Spleen (tissue), 13 donors: ENCODE measurements at places on chromosomes 6 and 20. TPM values are rescaled to one million over a fixed set of nuclear protein-coding genes. Genes with fewer than 3 reads are reported as not detected.
A peak's percentile ranks its signal among the peaks of the same experiment; 100 is the strongest.

BPIFB2 gene
- not detected for polyA plus RNA-seq

HLA-DRB1 gene
- polyA plus RNA-seq, result 729 TPM

GGT7 gene
- 5.7 TPM for polyA plus RNA-seq

DNA sequence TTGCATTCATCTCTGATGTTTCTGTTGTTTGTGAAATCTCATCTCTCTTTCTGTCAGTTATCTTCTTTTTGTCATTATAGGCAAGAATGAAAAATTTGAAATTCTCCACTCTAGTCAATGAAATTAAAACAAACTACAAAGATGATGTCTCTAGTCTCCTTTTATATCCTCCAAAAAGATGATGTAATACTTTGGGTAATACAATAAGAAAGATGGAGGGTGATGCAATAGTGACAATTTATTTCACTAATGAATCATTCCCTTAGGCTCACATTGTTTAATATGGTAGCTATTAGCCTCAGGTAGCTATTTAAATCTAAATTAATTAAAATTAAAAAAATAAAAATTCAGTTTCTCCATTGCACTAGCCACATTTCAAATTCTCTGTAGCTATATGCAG, 145.4 kb downstream of the UST start:
- H3K4me3 ChIP-seq, result no peak overlapping the region
- no peak for DNase-seq
- H3K27me3 ChIP-seq, result no peaks in the 10 kb centered on the region

SCGN gene
- not detected for polyA plus RNA-seq

RTEL1 gene
- polyA plus RNA-seq, result 23.1 TPM

- no peak overlapping the region for H3K4me3 ChIP-seq
- no peak for DNase-seq
- no peaks in the 10 kb centered on the region for H3K36me3 ChIP-seq
- H3K27ac ChIP-seq, result no peak overlapping the region
- H3K4me1 ChIP-seq, result no peaks in the 10 kb centered on the region
These were observed 267.8 kb downstream of the ERMARD start for GRCh38 chr6:170018936-170019817.

BEND3 gene
- polyA plus RNA-seq, result 0.83 TPM

- no peak overlapping the region for H3K4me3 ChIP-seq
- H3K27ac ChIP-seq, result no peak overlapping the region
- DNase-seq, result no peak
- H3K27me3 ChIP-seq, result no peaks in the 10 kb centered on the region
- H3K4me1 ChIP-seq, result peaks cover 99% of the 10 kb centered on the region
These were observed 9.9 kb downstream of the ATXN1 start for GRCh38 chr6:16751251-16751946.

SAMD3 gene
- 3.0 TPM for polyA plus RNA-seq

- no peak overlapping the region for H3K27ac ChIP-seq
- H3K4me1 ChIP-seq, result no peaks in the 10 kb centered on the region
- H3K36me3 ChIP-seq, result no peaks in the 10 kb centered on the region
- DNase-seq, result no peak
These were observed 114.7 kb upstream of the BEND3 start for GRCh38 chr6:107230024-107230423.

DNA sequence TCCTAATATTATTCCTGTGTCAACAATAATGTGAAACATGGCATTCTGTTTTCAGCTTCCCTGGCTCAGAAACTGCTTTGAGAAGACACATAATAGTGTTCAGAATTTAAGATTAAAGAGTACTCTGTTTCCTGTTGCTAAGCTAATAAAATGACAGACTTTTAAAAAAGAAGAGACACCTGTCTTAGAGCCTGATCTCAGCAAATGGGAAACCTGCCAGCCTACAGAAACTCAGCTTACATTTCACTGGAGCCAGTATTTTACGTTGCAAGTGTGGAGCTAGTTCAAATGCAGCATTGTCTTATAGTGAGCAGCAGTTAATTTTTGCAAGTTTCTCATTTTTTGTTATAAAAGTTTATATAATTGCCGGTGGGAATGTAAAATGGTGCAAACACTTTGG, 28.8 kb downstream of the KIZ start:
- no peak overlapping the region for H3K4me3 ChIP-seq
- no peak overlapping the region for H3K27ac ChIP-seq
- no peaks in the 10 kb centered on the region for H3K27me3 ChIP-seq
- no peaks in the 10 kb centered on the region for H3K4me1 ChIP-seq

GRCh38 chr20:38202153-38202981, 37.3 kb upstream of the TGM2 start:
- peak; percentile 37 for DNase-seq
- H3K27me3 ChIP-seq, result no peaks in the 10 kb centered on the region
- H3K4me3 ChIP-seq, result no peak overlapping the region
- H3K27ac ChIP-seq, result no peak overlapping the region

DNA sequence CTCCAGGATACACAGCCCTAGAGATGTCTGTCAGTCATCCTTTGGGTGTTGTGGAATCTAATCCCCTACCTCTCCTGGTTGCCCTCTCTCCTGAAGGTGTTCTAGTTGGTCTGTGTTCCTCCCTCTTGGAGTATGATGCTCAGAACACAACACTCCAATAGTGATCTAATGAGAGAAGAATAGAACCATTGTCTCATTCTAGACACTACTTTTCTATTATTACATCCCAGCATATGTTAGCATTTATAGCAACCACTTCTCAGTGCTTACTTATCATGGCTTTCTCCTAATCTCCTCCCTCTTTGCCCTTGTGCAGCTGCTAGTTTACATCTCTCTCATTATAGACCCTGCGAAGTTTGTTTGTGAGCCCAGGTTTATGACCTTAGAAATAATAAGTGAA, 109.0 kb downstream of the UNC5CL start:
- H3K36me3 ChIP-seq, result no peaks in the 10 kb centered on the region
- no peak overlapping the region for H3K4me3 ChIP-seq
- DNase-seq, result no peak
- no peak overlapping the region for H3K27ac ChIP-seq

CDSN gene
- not detected for polyA plus RNA-seq

DNA sequence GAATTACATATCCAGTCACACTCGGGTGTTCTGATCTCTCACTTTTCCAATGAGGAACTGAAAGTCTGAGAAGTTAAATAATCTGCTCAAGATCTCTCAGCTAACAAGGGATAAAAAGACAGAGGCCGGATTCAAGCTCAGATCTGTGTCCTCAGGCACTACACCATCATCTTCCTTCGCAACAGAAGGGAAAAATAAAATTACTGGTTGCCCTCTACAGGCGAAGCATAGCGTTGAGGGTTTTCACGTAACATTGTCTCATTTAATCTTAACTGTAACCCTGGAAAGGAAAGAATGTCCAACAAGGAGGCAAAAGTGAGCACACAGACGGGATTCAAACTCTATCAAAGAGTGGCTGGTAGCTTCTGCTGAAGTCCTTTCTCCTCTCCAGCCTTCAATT, 67.8 kb upstream of the ANKEF1 start:
- H3K27me3 ChIP-seq, result no peaks in the 10 kb centered on the region
- no peak overlapping the region for H3K4me3 ChIP-seq
- no peak overlapping the region for H3K27ac ChIP-seq
- DNase-seq, result no peak
- H3K36me3 ChIP-seq, result no peaks in the 10 kb centered on the region
- no peaks in the 10 kb centered on the region for H3K4me1 ChIP-seq

GRCh38 chr6:128505603-128506002, 14.8 kb downstream of the PTPRK start:
- H3K27ac ChIP-seq, result no peak overlapping the region
- no peaks in the 10 kb centered on the region for H3K4me1 ChIP-seq
- H3K27me3 ChIP-seq, result no peaks in the 10 kb centered on the region

DNA sequence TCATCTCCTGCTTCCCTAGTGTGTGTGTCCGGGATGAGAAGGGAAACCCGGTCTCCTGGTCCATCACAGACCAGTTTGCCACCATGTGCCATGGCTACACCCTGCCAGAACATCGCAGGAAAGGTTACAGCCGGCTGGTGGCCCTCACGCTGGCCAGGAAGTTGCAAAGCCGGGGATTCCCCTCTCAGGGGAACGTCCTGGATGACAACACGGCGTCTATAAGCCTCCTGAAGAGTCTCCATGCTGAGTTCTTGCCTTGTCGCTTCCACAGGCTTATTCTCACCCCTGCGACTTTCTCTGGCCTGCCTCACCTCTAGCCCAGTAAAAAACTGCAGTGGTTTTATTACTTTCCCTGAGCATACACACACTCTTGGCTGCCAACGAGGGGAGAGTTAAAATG, 23.9 kb upstream of the C6orf141 start:
- H3K27ac ChIP-seq, result no peak overlapping the region
- no peak for DNase-seq
- H3K27me3 ChIP-seq, result no peaks in the 10 kb centered on the region
- no peaks in the 10 kb centered on the region for H3K36me3 ChIP-seq

DNA sequence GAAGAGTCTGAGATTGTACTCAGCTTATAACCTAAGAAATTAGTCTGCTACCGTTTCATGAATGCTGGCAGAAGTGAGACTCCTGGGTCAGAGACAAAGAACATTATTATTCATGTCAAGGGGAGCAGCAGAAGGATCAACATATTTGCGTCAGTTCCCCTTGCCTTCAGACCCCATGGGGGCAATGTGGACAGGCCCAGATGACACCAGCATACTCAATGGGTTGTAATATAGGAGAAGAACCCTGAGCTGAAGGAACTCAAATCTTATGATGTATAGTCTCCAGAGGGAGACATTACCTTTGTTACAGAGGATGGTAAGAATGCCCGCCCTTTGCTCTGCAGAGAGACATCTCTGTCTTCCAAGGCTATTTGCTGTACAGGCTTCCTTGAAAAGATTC, 384.4 kb downstream of the EPM2A start:
- H3K36me3 ChIP-seq, result no peaks in the 10 kb centered on the region
- H3K4me3 ChIP-seq, result no peak overlapping the region
- H3K4me1 ChIP-seq, result no peaks in the 10 kb centered on the region

DNA sequence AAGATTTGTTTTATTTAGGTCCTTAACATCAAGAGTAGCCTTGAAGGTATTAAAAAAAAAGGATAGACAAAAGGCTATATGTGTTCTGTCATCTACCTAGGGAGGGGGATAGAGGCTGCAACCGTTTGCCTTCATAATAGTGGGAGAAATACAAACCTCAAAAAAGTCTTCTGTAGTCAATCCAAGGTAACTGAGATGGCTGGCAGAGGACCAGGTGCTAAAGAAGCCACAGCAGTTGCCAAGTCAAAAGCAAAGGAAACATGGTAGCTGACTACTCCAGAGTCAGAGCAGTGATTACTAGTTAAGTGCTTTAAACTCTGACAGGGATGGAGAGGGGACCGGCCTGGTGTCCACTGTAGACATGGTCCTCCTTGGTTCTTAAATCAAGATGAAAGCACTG, 249.4 kb downstream of the PTPRK start:
- no peaks in the 10 kb centered on the region for H3K27me3 ChIP-seq
- no peak overlapping the region for H3K4me3 ChIP-seq
- no peak for DNase-seq
- no peak overlapping the region for H3K27ac ChIP-seq

DNA sequence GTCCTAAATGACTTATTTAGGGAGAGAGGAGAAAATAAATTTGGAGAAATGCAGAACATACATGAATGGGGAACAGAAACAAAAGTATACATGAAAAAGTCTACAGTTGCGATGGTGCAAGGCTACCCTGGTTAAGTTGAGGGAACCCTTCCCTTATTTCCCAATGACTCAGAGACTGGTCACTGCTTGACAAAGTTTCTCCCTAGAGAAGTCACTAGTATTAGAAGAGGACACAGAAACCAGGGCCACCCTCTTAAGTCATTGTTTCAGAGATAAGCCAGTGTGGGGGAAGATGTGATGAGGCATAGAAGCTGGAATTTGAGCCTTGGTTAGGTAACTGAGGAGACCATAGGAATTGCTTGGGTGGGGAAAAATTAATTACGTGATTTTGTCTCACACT, 24.4 kb upstream of the EDN1 start:
- no peaks in the 10 kb centered on the region for H3K4me1 ChIP-seq
- no peak overlapping the region for H3K27ac ChIP-seq
- H3K4me3 ChIP-seq, result no peak overlapping the region
- H3K36me3 ChIP-seq, result no peaks in the 10 kb centered on the region

GRCh38 chr6:14001329-14002012, 76.7 kb downstream of the RNF182 start:
- no peaks in the 10 kb centered on the region for H3K4me1 ChIP-seq
- no peak for DNase-seq
- no peak overlapping the region for H3K4me3 ChIP-seq
- no peak overlapping the region for H3K27ac ChIP-seq

GRCh38 chr6:159602431-159603041, 90.5 kb downstream of the SOD2 start:
- H3K4me3 ChIP-seq, result no peak overlapping the region
- no peak overlapping the region for H3K27ac ChIP-seq
- no peak for DNase-seq

CLPSL2 gene
- not detected for polyA plus RNA-seq
